ENCODE measurements at places on chromosomes 11 and 22.

DNA sequence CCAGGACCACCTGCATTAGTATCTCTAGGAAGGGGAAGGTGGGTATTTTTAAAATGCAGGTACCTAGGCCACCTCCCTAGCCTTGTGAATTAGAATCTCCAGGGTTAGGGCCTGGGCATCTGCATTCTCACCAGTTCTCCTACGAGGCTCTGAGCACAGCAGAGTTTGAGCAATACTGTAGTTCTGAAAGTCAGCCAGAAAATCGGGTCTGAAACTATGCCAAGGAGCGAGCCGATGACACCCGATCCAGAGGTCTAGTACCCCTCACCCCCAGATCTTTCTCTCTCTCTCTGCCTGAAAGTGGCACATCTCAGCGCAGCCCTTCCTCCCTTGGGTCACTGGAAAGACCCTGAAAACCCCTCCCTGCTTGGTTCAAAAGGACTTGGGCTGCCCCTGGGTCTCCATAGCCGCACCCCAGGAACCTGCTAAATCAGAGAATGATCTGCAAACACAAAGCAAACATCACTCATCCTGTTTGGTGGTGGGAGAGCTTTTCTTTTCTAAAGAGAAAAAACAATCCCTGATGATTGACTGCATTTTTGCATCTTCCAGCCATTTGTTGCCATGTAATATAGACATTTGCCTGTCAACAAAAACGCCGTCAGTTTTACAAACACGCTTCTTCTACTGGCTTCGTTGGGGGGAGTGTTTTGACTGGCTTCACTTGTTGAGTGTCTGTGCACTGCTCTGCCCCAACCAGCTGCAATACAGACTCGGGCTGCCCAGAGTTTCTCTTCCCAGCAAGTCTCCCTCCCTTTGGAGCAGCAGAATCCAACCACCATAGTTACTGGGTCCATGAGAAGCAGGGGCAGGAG lies 229.9 kb downstream of the MN1 start:
- no peak for DNase-seq

DNA sequence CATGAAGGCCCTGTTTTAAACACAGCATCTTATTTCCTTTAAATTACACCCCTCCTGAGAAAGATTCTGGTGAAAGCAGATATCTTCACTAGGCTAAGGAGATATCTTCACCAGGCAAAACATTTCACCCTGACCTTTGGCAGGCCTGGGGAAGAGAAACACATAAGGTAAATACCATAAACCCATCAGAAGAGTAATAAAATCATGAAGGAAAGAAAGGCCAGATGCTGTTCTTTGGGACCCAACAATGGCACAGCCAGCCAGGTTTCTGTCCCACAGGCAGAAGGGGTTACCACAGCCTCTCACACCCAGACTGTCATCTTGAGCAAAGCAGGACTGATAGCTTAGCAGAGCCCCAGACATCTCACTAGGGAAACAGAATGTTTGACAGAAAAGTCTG lies 125.4 kb downstream of the CCDC34 start:
- no peak for DNase-seq

- DNase-seq: no peak
Measured at GRCh38 chr22:23437779-23438178, 142.3 kb downstream of the IGLL1 start.

GRCh38 chr22:22161924-22162851 lies 82.4 kb upstream of the VPREB1 start:
- DNase-seq: no peak

DNA sequence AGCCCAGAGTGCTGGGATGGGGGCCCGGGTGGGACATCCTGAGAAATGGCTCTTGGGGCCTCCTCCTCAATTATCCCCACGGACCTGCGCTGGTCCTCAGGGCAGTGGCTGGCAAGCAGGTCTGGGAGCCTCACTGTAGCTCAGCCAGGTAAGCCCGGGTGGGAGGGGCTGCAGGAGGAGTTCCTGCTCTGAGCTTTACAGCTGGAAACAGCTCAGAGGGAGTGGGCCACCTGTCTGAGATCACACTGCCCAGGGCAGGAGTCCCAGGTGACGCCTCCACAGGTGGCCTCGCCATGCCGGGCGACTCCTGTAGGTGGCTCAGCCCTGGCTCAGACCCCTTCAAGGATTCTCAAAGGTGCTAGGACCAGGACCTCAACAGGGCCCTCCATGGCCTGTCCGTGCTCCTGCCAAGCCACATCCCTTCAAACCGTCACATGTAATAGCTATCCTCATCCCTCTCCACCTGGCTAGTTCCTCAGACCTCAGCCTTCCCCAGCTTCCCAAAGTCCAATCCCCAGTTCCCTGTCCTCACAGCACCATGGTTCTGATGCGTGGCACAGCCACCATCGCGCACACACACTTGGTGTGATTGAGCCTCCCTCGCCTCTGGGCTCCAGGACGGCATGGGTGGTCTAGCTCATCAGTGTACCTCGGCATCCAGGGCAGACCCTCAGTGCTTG lies 3.6 kb upstream of the TSSK2 start:
- no peak for DNase-seq

DNA sequence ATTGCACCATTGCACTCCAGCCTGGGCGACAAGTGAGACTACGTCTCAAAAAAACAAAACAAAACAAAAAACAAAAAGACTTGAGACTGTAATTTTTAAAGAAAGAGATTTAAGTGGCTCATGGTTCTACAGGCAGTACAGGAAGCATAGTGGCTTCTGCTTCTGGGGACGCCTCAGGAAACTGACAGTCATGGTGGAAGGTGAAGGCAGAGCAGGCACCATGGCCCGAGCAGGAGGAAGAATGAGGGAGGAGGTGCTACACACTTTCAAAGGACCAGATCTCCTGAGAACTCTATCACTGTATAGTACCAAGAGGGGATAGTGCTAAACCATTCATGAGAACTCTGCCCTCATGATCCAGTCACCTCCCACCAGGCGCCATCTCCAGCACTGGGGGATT lies 52.0 kb downstream of the CBL start:
- no peak for DNase-seq

All from glomerular endothelial cell (primary cell).